Diencephalon (tissue), 1 donor: ENCODE measurements at places on chromosomes 7 and 10. TPM values are rescaled to one million over a fixed set of nuclear protein-coding genes. Genes with fewer than 3 reads are reported as not detected.

Gene DDC
- 4.8 TPM for total RNA-seq

Gene PTF1A
- not detected for total RNA-seq

Gene KIAA1549
- total RNA-seq: 30.4 TPM

Gene FZD1
- 10.8 TPM for total RNA-seq

Gene ITPRID1
- total RNA-seq: 0.23 TPM

Gene CNNM1
- total RNA-seq: 6.5 TPM
